ENCODE measurements at places on chromosomes 4 and X.

- DNase-seq = no peak
Measured at GRCh38 chr4:184275766-184276165, 58.1 kb upstream of the ENPP6 start.

- DNase-seq = no peak
Measured at GRCh38 chr4:43709443-43709842, 739.2 kb downstream of the KCTD8 start.

DNA sequence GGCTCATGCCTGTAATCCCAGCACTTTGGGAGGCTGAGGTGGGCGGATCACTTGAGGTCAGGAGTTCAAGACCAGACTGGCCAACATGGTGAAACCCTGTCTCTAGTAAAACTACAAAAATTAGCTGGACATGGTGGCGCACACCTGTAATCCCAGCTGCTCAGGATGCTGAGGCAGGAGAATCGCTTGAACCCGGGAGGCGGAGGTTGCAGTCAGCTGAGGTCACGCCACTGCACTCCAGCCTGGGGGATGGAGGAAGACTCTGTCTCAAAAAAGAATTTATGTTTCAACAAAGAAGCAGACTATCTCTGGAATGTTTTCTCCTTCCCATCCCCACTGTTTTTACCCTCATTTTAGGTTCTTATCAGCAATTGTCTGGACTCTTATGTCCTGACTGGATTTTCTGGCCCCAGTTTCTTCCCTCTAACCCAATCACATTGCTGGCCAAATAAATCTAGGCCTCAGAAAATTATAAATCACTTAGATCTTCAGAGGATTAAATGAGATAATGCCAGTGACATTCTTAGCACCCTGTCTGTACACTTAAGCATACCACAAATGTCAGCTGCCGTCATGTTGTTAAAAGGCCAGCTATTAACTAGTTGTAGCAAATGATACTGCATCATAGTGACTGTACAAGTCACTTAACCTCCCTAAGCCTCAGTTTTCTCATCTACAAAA is 44.9 kb upstream of the PRSS48 start:
- no peak for DNase-seq

DNA sequence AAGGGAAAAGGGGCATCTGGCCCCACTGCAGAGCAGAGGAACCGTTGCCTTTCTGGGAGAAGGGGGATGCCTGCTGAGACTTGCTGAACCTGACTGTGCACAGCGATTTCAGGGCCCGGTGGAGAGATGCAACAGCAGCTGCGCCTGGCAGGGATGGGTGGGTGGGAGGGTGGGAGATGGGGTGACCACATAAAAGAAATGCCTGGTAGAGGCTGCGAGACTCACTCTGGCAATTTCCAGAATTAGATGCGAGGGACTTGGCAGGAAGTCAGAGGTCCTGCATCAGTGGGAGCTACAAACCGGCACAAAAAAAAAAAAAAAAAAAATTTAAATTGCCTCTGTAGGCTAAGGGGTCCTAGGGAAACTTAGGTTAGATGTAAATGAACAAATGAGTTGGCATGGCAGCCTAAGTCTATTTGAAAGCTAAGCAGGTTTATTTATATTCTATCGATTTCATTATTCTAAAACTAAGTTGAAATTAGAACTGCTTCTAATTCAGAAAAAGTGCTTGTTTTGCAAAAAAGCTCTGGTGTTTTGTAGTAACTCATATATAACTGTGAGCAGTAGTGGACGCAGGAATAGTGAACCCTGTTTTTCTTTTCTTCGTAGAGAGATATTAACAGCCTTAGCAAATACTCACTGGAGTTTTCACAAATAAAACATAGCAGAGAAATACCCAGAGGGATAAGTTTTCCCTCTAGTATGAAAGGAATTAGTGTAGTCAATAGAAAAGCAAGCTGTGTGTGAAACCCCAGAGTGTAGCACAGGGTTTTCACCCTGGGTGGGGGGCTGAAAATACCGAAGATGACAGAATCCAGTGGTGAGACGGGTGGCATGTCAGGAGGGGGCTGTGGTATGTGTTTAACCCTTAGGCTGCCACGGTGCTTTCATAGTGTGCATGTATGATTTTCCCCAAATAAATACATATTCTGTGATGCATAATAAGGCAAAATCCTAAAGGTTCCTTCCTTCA is 130.1 kb downstream of the EGF start:
- DNase-seq = no peak

GRCh38 chr4:186688150-186688943 is 35.3 kb downstream of the FAT1 start:
- DNase-seq = no peak

- no peak for DNase-seq
Measured at GRCh38 chr4:119299741-119300100, 22.2 kb downstream of the FABP2 start.

- no peak for DNase-seq
Measured at GRCh38 chr4:110680265-110680664, 57.4 kb upstream of the PITX2 start.

- no peak for DNase-seq
Measured at GRCh38 chrX:104280609-104281008, 25.9 kb upstream of the ESX1 start.

DNA sequence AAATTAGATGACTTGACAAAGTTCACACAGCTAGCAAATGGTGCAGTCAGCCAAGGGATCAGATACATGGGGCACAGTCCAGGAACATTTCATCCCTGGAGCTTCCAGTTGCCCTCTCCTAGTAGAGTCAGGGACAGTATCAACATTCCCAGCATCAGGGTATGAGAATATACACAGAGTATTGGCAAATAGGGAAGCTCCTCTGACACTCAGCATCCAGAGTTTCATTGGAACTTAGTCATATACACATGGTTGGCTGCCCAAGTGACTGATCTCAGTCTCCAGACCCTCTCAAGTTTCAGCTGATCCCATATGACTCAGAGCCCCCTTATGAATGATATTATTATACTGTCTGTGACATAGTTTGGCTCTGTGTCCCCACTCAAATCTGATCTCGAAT is 13.7 kb upstream of the KCTD8 start:
- DNase-seq = no peak

Data from GOT3 (cell line).